ENCODE measurements at places on chromosomes 5 and 9.

DNA sequence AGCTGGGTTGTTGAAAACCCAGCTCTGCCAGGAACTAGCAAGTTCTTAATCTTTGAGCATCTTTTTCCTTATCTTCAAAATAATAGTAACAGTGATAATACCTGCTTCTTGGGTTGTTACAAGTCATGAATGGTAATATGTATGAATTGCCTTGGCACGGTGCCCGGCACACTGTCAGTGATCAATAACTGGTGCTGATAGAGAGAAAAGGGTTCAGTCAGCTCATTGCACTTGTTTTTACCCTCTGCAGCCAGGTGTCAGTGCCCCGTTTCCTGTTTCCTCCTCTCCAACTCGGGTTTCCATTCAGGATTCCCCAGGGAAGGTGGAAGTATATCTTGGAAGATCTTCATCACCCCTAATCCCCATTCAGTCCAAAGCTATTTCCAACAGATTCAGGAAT, 15.8 kb upstream of the NIPAL4 start:
- DNase-seq: no peak

DNA sequence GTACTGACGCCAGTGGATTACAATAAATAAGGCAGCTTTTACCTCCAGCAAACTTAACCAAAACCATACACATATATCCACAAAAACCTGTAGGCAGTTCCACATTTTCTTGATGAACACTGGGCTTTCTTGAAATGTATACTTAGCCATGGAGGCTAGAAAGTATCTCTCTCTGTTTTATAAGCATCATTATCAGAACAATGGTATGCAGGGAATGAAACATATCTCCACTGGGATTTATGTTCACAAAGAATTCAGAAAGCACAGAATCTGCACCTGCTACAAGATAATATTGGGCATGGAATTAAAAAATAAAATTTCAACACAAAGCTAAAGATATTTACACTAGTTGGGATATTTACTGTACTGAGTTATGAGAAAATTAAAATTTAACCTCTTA, 126.1 kb upstream of the RASA1 start:
- DNase-seq: no peak

- no peak for DNase-seq
Measured at GRCh38 chr5:31963358-31964006, 210.6 kb downstream of the GOLPH3 start.

DNA sequence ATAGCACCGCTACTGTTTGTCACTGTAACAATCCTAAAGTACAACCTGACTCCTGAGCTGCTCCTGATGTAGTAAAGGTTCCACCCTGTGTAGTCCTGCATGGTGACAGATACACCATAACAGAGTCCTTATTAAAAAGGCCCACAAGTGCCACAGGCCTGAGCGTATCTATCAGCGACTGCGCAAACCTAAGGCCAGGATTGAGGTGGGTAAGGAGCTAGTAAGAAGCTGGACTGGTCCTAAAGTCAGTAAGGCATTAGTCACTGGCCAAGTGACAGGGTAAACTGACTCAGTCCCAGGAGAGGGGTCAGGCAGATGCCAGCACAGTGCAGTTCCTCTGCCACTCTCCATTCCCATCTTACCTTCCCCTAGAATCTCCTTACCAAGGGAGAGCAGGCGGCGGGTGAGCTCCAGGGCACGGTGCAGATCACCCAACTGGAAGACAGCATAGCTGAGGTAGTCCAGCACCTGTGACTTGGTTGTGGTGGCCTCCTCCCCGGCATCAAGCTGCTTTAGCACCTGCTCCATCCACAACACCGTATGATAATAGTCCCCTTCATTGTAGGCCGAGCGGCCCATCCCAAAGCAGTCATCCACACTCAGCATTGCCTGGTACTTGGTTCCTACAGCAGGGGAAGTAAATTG, 17.6 kb downstream of the P4HA2 start:
- DNase-seq: no peak

DNA sequence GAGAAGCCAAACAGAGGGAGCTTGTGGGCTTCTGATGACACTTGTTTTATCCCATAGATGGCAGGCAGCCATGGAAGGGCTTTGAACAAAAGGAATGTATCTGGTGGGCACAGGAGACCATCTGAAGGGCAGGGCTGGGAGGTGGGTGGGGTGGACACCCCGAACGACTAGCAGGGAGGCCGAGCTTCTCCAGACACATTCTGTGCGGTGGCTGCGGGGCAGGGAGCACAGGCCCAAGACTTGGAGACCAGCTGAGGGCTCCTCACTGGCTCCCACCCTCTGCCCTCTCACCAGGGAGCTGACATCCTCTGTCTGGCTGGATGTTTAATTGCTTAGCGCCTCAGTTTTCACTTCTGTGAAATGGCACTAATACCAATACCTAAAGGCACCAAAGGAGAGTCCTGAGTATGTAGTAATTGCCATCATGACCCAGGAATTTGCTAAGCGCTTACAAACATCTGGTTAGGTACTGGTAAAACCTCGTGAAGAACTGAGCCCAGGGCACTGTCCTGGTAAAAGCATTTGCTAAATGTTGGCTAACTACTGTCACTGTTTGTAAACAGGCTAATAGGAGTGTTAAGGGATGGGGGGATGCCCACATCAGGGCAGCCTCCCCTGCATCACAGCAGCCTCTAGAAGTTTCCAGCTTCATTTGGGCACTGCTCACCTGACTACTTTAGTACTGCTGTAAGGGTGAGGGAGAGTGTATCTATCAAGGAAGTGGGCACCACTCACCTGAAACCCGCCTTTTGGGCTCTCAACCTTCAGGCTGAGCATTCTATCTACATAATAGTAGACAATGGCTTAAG, 2.1 kb upstream of the PHF2 start:
- no peak for DNase-seq

DNA sequence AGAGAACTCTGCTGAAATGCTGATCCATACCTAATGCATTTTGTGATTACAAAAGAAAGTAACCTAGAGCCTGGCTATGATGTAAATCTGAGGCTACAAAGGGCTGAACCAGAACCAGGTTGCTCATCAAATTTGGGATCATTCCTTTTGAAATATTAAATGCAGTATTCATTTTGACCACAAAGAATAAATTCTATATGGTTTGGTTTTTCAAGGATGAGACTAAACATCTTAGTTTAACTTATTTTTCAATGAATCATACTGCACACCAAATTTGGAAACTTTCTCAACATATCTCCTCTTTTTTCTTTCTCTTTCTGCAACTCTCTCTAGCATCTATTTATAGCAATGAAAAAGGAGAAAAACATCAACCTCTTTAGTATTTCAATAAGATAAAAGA, 46.5 kb downstream of the CEMIP2 start:
- DNase-seq: no peak

DNA sequence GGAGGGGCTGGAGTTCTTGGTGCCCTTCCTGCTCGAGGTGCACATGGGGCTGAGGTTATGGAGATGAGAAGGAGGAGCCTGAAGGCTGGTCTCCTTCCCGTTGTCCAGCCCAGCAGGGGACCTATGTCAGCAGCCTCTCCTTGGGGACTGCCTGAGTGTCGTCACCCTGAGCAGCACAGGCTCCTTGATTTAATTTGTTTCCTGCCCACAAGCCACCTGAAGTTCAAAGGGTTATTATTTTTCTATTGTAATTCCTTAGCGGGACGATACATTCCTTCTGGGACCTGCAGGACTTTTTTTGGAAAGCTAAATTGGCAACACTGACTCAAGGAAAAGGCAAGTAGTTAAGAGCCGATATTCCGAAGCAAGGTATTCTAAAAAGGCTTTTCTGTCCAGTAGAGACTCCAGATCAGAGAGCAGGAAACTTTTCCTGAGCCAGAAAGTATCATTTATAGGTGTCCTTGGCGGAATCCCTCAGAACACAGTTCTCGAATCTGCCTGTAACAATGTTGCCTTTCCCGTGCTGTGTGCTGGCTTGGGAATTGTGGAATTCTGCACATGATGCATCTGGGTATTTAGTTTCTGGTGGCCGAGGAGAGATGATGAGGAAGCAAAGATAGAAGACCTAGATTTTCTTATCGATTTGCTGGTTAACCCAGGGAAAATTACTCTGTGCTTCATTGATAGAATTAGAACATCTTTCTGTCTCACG, 55.4 kb downstream of the ARHGAP26 start:
- DNase-seq: no peak

GRCh38 chr5:159663986-159664385, 252.3 kb upstream of the ADRA1B start:
- no peak for DNase-seq

GRCh38 chr5:93381057-93381456, 200.0 kb downstream of the NR2F1-AS1 start:
- DNase-seq: no peak

- no peak for DNase-seq
Measured at GRCh38 chr9:98607152-98607551, 101.6 kb downstream of the GABBR2 start.

- DNase-seq: no peak
Measured at GRCh38 chr9:128412120-128412790, 8.4 kb upstream of the CERCAM start.

DNA sequence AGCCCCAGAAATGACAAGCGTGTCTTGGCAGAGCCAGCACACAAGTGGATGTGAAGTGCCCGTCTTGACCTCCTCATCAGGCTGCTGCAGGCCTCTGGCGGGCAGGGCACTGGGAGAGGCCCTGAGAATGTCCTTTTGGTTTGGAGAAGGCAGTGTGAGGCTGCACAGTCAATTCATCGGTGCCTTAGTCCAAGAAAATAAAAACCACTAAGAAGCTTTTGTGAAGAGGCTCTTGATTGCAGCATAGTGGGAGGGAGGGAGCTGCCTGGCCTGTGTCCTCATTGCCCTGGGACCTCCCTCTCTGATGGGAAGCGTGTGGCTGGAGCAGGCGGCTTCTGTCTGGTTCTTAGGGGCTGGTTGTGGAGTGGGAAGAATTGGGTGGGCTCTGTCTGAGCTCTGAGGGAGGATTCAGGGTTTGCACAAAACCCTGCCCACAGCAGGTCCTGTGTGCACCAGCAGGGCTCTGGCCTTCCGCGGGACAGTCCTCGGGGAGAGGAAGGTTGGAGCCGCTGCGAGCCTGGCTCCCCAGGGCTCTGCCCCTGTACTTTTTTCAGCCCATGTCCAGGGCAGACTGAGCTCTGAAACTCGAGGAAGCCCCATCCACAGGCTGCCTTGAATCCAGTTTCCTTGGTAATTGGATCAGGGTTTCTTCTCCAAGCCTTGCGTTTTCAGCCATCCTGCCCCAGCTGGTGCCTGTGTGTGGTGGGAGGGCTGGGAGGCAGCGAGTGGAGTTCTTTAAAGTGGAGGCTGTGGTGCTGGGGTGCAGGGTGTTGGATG, 1.1 kb downstream of the HRCT1 start:
- no peak for DNase-seq

GRCh38 chr5:80255431-80255810, 427 bp downstream of the SERINC5 start:
- DNase-seq: no peak

DNA sequence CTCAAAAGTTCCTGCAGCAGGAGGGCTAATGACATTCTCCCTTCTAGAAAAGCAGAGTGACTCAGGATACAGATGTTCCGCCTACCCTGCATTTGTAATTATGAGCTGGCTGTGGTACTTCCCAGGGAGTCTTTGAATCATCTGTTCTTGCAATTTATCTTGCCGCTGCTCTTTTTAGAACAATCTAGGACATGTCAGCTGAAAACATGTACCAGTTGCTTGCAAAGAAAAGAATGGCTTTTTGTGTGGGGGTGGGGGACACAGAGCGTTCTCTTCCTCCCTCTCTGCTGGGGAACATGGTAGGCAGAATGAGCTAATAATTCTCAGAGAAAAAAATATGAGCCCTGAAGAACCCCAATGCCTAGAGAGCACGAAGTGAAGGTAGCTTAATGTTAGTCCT, 51.7 kb upstream of the TUT7 start:
- DNase-seq: no peak

GRCh38 chr5:38297830-38298608, 39.7 kb downstream of the EGFLAM start:
- DNase-seq: no peak

DNA sequence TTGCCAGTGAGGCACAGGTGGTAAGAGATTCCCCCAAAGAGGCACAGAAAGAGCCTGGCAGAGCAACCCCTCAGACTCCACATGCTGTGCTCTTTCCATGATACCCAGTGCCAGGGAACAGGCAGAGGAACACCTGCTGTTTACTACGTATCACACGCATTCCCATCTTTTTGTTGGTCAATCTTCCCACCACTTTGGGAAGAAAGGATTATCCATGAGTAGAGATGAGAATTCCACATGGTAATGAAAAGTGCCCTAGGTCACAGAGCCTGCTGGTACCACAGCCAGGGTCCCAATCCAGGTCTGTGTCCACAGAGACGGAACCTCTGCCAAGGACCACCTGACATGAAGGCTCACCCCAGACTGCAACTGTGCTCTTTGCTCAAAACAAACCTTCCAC, 86.6 kb downstream of the LHFPL2 start:
- no peak for DNase-seq

DNA sequence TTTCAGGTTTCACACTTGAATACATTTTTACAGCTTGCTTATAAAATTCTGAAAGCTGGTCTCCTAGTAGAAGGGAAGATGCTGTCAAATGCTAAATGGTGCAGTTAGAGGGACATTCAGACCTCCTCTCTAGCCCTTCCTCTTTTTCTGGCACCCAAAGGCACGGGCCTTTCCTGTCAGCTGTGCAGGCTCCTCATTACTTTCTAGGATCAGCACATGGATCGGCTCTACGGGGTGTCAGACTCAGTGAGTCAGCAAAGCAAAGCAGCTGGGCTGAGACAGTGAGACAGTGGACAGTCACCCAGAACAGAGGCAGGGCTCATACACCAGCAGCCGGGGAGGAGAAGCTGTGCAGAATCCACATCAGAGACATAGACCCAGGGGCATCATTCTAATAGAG, 80.0 kb upstream of the TNC start:
- no peak for DNase-seq

DNA sequence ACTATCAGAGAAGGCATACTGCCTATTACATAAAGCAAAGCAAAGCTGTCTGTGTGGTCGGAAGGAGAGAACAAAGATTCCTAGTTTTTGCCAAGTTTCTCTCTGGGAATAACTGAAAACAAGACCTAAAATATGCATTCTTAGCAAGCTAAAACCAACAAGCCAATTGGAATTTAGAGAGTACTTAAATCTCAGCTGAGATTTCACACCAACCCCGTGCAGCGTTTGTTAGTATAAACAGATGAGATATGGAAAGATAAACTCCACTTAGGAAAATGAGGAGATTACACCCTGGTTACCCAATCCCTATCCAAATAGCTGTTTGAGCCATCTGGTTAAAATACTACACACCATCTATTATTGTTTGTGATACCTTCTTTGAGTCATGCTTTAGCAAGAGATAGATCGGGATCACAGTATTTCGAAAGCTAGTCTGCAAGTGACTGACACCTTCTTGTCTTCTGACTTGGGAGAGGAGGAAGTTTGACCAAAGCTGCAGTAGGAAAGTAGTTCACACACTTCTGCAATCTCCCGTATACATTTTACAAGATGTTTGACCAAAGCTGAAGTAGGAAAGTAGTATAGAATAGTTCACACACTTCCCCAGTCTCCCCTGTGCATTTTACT, 18.2 kb downstream of the FAF2 start:
- no peak for DNase-seq

GRCh38 chr5:16992006-16992405, 55.9 kb upstream of the MYO10 start:
- DNase-seq: no peak

DNA sequence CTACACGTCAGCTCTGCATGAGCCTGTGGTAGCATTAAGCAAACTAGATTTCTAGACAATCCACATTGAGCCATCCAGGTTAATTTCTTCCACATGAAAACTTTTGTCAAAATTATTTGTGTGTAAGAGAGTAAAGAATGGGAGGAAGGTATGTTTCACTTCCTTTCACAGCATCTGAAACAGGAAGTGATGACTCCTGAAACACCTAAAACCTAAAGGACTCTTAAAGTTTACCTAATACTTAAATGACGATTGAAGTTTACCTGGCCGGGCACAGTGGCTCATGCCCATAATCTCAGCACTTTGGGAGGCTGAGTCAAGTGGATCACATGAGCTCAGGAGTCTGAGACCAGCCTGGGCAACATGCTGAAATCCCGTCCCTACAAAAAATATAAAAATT, 223.8 kb downstream of the CEMIP2 start:
- DNase-seq: no peak

Measured in GM10248 (cell line).